ENCODE measurements at places on chromosomes 1 and 21.

- no peak for DNase-seq
Observed at GRCh38 chr1:44031252-44032169, at the start of gene SLC6A9. SLC6A9 (minus strand) TSS chr1:44031462; CDS start chr1:44024277, 7,185 bp downstream.

DNA sequence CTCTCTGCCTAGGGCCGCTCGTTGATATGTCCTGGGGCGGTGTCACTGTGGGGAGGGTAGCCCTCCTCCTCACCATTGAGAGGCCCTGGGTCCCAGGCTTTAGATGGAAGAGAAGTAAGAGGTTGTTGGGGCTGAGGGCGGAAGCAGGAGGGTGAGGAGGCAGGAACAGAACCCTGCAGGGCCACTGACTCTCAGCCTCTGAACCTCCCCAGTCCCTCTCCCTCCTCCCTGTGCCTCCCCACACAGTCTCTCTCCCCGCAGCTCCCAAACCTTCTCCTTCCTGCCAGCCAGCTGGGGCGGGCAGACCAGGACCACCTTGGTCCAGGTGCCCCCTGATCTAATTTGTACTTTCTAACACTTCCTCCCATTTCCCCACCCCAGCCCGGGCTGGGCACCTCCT is 14.3 kb upstream of the FAM131C start:
- no peak for DNase-seq

GRCh38 chr1:89681045-89681729 is 48.3 kb downstream of the LRRC8C start:
- no peak for DNase-seq

DNA sequence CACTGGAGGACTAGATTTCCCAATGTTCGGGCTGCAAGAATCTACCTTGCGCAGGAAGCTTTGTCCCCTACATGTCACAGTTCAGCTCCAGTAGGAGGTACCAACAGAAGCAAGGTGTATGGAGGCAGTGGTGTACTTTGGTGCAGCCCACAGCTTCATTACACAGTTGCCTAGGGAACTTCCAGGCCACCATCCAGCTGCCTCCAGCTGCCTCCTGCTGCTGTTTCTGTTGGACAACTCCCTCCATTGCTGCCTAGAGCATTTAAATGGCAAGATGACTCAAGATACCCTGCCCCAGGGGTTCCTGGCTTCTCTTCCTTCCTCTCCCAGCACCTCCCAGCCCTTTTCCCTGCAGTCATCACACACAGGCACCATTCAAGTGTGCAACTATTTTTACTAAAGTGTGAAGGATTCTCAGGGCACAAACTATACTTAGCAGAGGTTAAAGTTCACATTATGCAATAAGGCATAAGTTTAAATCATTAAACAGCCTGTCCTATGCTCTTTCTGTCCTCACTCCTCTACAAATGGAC is 39.0 kb upstream of the ATP1A1 start:
- DNase-seq: no peak

GRCh38 chr1:234701737-234702341 is 91.9 kb upstream of the IRF2BP2 start:
- DNase-seq: no peak

All from anterior cingulate cortex (tissue), 58 donors.